ENCODE measurements at places on chromosomes 1 and 21. TPM values are rescaled to one million over a fixed set of nuclear protein-coding genes. Genes with fewer than 3 reads are reported as not detected.

The ZBED6 gene
- total RNA-seq = 3.6 TPM

The TLR5 gene
- 0.13 TPM for total RNA-seq

The SERPINC1 gene
- total RNA-seq = 0.06 TPM

The C1QC gene
- not detected for total RNA-seq

The PLA2G2C gene
- total RNA-seq = not detected

The SMIM11 gene
- total RNA-seq = 1.3 TPM

The LCE1C gene
- total RNA-seq = not detected

The OXCT2 gene
- total RNA-seq = 0.55 TPM

The LMX1A gene
- not detected for total RNA-seq

The SYNC gene
- 12.4 TPM for total RNA-seq

The CELA3B gene
- total RNA-seq = not detected

The CFHR1 gene
- total RNA-seq = 0.20 TPM

The KCNT2 gene
- total RNA-seq = 0.08 TPM

The LCE1B gene
- total RNA-seq = not detected

The SLC5A9 gene
- total RNA-seq = not detected

The CADM3 gene
- 0.24 TPM for total RNA-seq

The OR2L2 gene
- total RNA-seq = not detected

The CELA2A gene
- 0.13 TPM for total RNA-seq

The SLC2A5 gene
- total RNA-seq = 0.04 TPM

The LIX1L gene
- total RNA-seq = 11.1 TPM

The URB1 gene
- total RNA-seq = 10.5 TPM

The BSND gene
- total RNA-seq = not detected

The IQGAP3 gene
- 20.9 TPM for total RNA-seq
